Cardiac ventricle fibroblast (primary cell): ENCODE measurements at places on chromosomes 12 and 14. TPM values are rescaled to one million over a fixed set of nuclear protein-coding genes. Genes with fewer than 3 reads are reported as not detected.

The CCDC196 gene
- total RNA-seq = not detected in 2 replicates

The FITM1 gene
- total RNA-seq = 0.20 TPM in 1 of 2 replicates, not detected in the other

The SLCO1C1 gene
- 0.25 TPM in 1 of 2 replicates, not detected in the other for total RNA-seq

The RNFT2 gene
- 0.78 and 3.2 TPM in 2 replicates for total RNA-seq

The REC8 gene
- total RNA-seq = 0.25 and 1.1 TPM in 2 replicates

The TMCC3 gene
- 0.69 and 0.73 TPM in 2 replicates for total RNA-seq

The ERP27 gene
- 0.37 TPM in 1 of 2 replicates, not detected in the other for total RNA-seq
